ENCODE measurements at places on chromosomes 13 and 19. TPM values are rescaled to one million over a fixed set of nuclear protein-coding genes. Genes with fewer than 3 reads are reported as not detected.

The FAM216B gene
- polyA plus RNA-seq: not detected

GRCh38 chr13:49220036-49220855 is at the start of gene MLNR:
Gene MLNR, plus strand, starts transcription at chr13:49220338. Its CDS starts 0 bp downstream, at chr13:49220338.
- peak; percentile 23 for DNase-seq

DNA sequence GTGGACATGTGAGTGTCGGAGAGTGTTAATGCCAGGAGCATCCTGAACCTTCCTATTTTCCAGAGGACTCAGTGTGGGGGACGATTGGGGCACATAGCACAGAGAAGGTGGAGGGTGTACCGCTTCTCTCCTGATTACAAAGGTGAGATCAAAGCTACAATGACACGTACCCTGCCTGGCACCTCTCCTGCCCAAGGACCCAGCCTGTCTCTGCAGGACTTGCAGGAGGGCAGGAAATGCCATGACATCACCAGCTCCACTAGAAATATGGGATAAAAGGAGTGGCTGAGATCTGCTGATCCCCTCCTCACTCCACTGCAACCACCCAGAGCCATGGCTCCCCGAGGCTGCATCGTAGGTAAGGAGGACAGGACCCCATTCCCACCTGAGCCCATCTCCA is at the start of gene IGFL1:
Gene IGFL1, plus strand, starts transcription at position 301 of the 400 bp plus-strand sequence. Its CDS starts 33 bp downstream, at position 334.
- no peak for DNase-seq

DNA sequence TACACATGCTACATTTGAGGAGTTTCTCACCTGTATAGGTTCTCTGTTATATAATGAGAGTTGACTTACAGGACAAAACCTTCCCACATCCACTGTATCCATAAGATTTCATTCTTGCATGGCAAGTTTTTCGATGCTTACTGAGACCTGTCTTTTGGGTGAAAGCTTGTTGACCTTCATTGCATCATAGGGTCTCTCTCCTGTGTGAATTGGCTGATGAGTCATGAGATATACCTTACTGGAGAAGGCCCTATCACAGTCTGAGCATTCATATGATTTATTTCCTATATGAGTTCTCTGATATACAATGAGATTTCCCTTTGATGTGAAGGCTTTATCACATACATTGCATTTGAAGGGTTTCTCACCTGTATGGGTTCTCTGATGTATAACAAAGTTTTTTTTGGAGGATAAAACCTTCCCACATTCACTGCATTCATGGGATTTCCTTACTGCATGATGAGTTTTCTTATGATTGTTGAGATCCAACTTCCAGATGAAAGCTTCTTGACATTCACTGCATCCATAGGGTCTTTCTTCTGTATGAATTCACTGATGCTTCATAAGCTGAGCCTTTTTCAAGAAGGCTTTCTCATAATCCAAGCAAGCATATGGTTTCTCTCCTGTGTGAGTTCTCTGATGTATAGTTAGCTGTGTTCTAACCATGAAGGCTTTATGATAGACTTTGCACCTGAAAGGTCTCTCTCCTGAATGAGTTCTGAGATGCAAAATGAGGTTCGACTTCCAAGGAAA is 25.7 kb downstream of the ZNF577 start:
- no peak for DNase-seq

GRCh38 chr19:39645800-39646411 is 9.8 kb upstream of the LGALS16 start:
- peak; percentile 11 for DNase-seq

Measured in right renal pelvis (tissue), 4 donors.